Brain microvascular endothelial cell (primary cell): ENCODE measurements at places on chromosomes 7 and 10.

- no peak for DNase-seq
These were observed 95.3 kb downstream of the CUX1 start for GRCh38 chr7:101912716-101913110.

DNA sequence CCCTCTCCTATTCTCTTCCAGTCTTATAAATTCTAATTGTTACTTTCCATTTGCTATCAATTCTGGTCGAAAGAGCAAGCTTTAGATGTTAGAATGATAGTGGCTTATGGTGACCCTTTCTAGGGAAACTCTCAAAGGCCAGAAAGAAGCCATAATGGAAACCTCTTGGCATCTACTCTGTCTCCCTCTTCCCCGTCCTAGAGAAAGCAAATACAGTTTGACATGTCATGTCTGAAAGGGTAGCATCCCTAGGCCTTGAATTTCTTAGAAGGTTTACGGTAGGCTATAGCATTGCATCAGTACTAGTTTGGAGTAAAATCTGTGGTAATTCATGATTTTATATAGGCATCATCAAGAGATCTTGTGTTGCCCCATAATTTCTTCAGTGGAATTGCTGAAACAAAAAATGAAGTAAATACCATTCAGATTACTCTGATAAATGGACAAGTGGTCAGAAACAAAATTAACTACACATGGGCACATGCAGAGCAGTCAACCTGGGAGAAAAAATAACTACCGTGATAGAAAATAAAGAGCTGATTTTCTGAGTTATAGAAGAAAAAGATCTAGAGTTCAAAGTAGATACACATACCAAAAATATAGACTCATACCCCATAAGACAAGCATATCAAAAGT, 4.4 kb downstream of the PRKAR2B start:
- no peak for DNase-seq

GRCh38 chr7:94904982-94905381, 2.4 kb upstream of the PPP1R9A start:
- no peak for DNase-seq

GRCh38 chr7:390761-391410, 100.9 kb downstream of the FOXL3 start:
- no peak for DNase-seq

GRCh38 chr7:47866120-47866519, 82.1 kb downstream of the PKD1L1 start:
- DNase-seq, result no peak

DNA sequence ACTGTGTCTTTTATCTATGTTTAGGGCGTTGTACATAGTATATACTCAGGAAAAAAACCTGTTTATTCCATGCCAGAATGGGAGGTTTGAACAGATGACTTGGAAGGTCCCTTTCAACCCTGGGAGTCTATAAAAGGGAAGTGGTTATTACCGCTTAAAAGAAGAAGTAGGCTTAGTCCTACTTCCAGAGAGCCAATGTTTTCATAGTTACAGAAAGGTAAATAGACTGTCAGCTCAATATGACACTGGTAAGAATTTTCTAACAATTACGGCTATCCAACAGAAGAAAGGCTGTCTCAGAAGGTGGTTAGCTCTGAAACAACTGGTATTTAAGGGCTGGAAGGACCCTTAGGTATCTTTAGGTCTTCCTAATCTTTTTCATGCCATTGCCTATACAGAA, 1.1 kb upstream of the TFAM start:
- DNase-seq, result no peak

DNA sequence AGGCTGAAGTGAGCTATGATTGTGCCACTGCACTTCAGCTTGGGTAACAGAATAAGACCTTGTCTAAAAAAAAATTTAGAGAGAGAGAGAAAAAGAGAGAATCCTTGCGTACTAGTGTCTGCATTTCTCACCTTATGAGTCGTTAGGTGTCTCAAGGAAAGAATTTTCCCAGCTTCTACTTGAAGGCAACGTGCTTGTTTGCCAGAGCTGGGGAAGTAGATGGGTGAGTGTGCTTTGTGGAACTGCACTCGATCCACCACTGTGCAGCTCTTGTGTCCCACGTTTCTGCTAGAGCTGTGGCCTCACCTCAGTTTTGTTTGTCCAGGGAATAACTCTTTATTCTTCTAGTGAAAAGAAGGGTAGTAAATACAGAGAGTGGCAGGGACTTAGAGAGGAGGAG, 38.9 kb downstream of the HDAC9 start:
- no peak for DNase-seq

DNA sequence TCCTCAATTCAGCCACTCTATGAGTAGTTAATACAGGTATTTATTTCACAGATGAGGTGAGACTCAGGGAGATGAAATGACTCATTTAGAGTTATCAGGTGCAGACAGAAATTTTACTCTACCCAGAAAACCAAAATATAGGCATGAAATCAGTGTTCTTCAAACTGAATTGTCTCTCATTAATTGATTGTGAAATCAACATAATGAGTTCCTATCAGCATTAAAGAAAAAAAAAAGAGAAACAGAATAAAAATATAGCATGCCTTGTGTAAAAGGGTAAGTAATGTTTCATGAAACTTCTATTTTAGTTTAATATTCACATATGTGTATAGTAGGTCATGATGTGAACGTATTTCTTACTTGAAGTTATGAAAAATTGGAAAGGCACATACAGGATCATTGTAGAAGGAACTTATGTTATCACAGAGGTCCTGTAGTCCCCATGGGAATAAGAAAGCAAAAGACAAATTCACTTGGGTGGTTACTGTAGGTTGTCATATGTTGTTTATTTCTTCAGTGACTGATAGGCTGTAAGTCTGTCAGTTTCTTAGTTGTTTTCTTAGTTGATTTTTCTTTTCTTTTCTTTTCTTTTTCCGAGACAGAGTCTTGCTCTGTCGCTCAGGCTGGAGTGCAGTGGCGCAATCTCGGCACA, 47.5 kb downstream of the KAT6B start:
- no peak for DNase-seq

DNA sequence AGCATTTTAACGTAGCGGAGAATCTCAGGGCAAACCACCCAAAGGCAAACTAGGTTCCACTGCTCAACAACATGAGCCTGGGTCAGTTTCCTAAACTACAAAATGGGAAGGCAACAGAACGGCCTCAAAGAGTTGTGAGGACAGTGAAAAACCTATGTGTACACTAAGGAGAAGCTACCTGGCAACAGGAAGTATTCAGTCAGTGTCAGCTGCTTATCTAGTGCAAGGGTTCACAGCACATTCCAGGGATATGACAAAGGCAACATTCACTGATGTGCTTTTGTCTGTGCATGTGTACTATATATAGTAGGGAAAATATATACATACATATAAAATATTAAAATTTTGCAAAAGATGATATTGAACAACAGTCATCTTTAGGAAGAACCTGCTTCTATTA, 17.2 kb downstream of the NUDCD3 start:
- DNase-seq, result peak; percentile 71
